Calu3 (cell line): ENCODE measurements at places on chromosomes 4 and X. TPM values are rescaled to one million over a fixed set of nuclear protein-coding genes. Genes with fewer than 3 reads are reported as not detected.

Gene SLC9B1
- total RNA-seq: not detected in 2 replicates

Gene FDCSP
- 1,542 and 2,729 TPM in 2 replicates for total RNA-seq

Gene MID2
- 7.1 and 9.4 TPM in 2 replicates for total RNA-seq

Gene GAGE13
- total RNA-seq: not detected in 2 replicates

Gene TXK
- 2.8 and 4.6 TPM in 2 replicates for total RNA-seq

Gene AFP
- total RNA-seq: 0.24 TPM in 1 of 2 replicates, not detected in the other

Gene GPR173
- total RNA-seq: 0.68 and 0.78 TPM in 2 replicates

Gene BTC
- 8.1 and 8.9 TPM in 2 replicates for total RNA-seq

Gene EPHA5
- total RNA-seq: not detected in 2 replicates

Gene TBC1D9
- total RNA-seq: 7.5 and 9.4 TPM in 2 replicates

- H3K4me1 ChIP-seq: peaks cover 11% of the 10 kb centered on the region
- DNase-seq: no peak
Measured at GRCh38 chr4:52833941-52834525, 28.1 kb upstream of the RASL11B start.

DNA sequence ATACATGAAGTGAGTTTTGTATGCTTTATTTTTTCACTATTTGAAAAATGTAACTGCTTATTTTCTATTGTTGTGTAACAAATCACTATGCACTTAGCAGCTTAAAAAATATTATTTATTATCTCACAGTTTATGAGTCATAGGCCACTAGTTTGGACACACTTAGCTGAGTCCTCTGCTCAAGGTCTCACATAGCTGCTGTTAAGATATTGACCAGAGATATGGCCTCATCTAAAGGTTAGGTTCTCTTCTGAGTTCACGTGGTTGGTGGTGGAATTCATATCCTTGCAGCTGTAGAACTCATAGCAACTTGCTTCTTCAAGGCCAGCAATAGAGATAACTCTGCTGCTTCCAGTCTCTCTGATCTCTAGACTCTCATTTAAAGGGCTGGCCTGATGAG is 534.4 kb downstream of the SPRY1 start:
- no peak for DNase-seq
- H3K4me3 ChIP-seq: no peak overlapping the region
- H3K27me3 ChIP-seq: no peaks in the 10 kb centered on the region
- H3K4me1 ChIP-seq: no peaks in the 10 kb centered on the region
- H3K27ac ChIP-seq: no peak overlapping the region

DNA sequence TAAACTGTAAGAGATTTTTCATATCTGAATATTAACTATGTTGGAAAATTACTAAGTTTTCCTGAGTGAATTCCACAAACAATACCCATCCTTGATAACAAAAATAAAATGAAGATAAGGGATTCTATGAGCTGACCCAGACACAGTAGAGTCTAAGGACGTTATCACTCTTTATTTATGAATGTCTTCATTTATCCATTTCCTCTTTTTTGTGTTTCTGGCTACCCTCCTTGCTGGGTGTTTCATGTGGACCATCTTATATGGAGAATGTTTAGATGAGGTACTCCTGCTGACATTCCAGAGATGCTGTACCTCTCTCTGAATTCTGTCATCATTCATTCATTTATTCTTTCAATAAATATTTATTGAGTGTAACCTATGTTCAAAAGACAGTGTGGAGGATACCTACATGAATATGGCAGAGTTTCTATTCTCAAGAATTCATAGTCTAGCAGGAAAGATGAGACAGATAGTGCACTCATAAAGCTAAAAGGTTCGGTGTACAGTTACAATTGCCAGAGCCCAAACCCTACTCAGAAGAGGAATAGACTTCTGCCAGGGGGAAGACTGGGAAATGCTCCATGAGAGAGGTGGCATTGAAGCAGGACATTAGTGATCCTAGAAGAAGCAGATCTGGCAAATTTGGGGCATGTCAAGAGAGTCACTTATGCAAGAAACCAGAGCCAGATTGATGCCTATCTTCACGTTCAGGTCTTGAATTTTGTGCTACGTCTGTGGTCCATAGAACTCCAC is 195.8 kb downstream of the MAML3 start:
- H3K4me1 ChIP-seq: no peaks in the 10 kb centered on the region
- no peak overlapping the region for H3K4me3 ChIP-seq
- no peak for DNase-seq
- H3K36me3 ChIP-seq: no peaks in the 10 kb centered on the region
- H3K27ac ChIP-seq: no peak overlapping the region
- no peaks in the 10 kb centered on the region for H3K27me3 ChIP-seq

DNA sequence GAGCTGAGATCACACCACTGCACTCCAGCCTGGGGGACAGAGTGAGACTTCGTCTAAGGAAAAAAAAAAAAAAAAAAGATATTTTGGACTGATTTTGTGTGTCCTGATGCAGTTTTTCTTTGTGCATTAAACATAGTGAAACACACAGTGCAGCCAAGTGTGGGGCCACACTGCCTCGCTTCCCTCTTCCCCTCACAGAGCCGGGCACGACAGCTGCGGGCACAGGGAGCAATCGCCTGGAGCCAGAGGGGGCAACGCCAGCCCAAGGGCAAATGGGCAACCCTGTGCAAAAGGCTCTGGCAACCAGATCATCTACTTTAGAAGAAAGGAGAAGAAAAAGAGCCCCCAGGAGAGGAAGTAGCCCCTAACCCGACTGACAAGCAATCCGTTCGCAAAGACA is 13.5 kb upstream of the CCNQ start:
- peaks cover 5% of the 10 kb centered on the region for H3K36me3 ChIP-seq
- H3K27ac ChIP-seq: no peak overlapping the region
- H3K4me3 ChIP-seq: no peak overlapping the region
- no peaks in the 10 kb centered on the region for H3K4me1 ChIP-seq

GRCh38 chr4:118788911-118789310 is 47.0 kb downstream of the SEC24D start:
- H3K27ac ChIP-seq: no peak overlapping the region
- H3K36me3 ChIP-seq: no peaks in the 10 kb centered on the region
- H3K27me3 ChIP-seq: no peaks in the 10 kb centered on the region

- no peak overlapping the region for H3K27ac ChIP-seq
- peaks cover 21% of the 10 kb centered on the region for H3K4me1 ChIP-seq
- no peak overlapping the region for H3K4me3 ChIP-seq
- H3K27me3 ChIP-seq: no peaks in the 10 kb centered on the region
- DNase-seq: no peak
Measured at GRCh38 chr4:26589705-26590104, 5.8 kb downstream of the TBC1D19 start.

GRCh38 chr4:186948361-186949242 is 224.9 kb upstream of the FAT1 start:
- H3K27me3 ChIP-seq: no peaks in the 10 kb centered on the region
- DNase-seq: no peak

GRCh38 chr4:25628451-25628850 is 27.2 kb upstream of the SLC34A2 start:
- no peaks in the 10 kb centered on the region for H3K27me3 ChIP-seq
- DNase-seq: no peak
- H3K4me1 ChIP-seq: peaks cover 11% of the 10 kb centered on the region
- H3K27ac ChIP-seq: no peak overlapping the region
- no peaks in the 10 kb centered on the region for H3K36me3 ChIP-seq
- H3K4me3 ChIP-seq: no peak overlapping the region

DNA sequence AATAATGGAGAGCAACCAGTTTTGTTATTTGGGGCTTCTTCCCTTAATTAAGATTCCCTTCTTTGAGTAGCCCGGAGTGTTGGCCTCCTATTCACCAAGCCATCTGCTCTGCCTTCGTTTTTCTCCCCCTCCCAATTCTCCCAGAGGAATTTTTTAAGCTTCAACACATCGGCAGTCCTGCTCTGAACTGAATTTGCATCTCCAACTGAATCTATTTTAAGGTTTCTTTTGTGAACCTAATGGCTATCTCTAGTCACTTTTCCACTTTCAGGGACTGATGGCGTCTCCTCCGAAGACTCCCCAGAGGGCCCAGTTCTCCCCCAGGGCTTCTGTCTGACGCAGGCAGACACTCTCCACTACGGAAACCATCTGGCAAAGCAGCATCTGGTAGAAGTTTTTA is 280.2 kb downstream of the ADGRA3 start:
- peaks cover 15% of the 10 kb centered on the region for H3K4me1 ChIP-seq
- no peak overlapping the region for H3K4me3 ChIP-seq
- H3K27ac ChIP-seq: no peak overlapping the region
- DNase-seq: no peak
- H3K27me3 ChIP-seq: no peaks in the 10 kb centered on the region

DNA sequence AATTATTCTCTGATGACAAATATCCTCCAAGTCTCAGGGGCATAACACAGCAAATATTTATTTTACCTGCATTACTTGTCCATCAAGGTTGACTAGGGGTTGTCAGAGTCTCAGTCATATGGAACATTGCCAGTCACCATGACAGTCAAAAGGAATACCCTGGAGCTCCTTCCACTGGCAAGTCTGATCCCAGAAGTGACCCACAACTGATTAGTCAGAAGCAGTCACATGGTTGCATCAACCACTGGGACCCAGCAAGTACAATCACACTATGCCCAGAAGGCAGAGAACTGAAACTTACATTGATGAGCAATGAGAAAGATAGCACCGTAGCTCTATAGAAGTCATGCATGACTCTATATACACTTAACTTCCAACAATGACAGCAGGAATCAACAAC is 41.9 kb upstream of the SOD3 start:
- peak; percentile 52 for DNase-seq
- H3K36me3 ChIP-seq: no peaks in the 10 kb centered on the region
- peaks cover 21% of the 10 kb centered on the region for H3K4me1 ChIP-seq
- no peak overlapping the region for H3K4me3 ChIP-seq

DNA sequence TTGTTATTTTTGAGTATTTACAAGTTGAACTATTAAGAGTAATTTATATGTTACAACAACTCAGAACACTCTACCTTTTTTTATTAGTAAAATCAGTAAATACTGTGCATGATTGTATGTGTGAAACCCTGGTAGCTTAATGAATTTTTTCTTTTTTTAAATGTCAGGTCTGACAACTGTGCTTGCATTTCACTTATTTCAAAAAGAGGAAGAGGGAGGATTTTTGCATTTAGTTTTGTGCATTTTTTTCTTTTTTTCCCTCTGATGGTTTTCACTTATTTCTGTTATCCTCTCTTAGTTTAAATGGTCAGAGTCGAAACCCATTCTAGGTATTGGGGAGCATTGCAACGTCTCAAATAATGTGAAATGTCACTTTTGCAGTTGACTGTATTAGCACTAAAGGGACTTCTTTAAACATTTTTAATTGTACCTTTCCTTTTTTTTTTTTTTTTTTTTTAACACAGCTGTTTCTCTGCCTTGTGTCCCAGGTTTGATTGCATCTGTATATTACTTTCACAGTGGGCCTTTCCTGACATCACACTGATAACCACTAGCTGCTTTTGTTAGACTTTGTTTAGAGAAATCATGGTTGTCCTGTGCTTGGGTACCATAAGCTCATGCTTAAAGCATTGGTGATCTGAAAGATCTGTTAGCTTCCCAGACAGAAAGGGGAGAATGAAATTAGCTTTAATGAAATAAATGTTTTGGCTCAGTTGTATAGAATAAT is 28.5 kb downstream of the MOB1B start:
- no peaks in the 10 kb centered on the region for H3K27me3 ChIP-seq
- H3K36me3 ChIP-seq: no peaks in the 10 kb centered on the region
- no peak for DNase-seq
- no peak overlapping the region for H3K4me3 ChIP-seq

- no peaks in the 10 kb centered on the region for H3K36me3 ChIP-seq
- no peak overlapping the region for H3K4me3 ChIP-seq
- no peak for DNase-seq
- H3K4me1 ChIP-seq: no peaks in the 10 kb centered on the region
- peaks cover 30% of the 10 kb centered on the region for H3K27me3 ChIP-seq
Measured at GRCh38 chrX:38699121-38699520, 102.1 kb upstream of the MID1IP1 start.

- H3K4me3 ChIP-seq: no peak overlapping the region
- no peaks in the 10 kb centered on the region for H3K36me3 ChIP-seq
- H3K27me3 ChIP-seq: no peaks in the 10 kb centered on the region
- no peaks in the 10 kb centered on the region for H3K4me1 ChIP-seq
Measured at GRCh38 chr4:144509088-144510015, 136.6 kb upstream of the HHIP start.

DNA sequence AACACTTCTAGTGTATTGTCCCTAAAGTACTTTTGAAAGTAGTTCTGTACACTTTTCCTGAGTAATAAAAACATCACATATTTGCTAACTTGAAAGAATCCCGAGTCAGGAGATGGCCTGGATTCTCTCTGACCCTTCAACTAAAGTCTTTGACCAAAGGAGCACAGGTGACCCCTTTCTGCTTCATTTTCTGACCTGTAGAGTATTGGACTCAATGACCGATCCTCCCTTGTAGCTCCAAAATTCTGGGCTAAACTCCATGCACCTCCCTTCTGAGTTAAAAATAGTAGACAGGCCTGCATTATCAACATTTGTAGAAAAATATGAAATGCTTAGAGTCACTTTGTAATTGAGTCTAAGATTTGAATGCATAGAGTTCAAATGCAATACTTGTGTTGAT is 4.0 kb upstream of the TAPT1 start:
- peak overlapping the region; percentile 96 for H3K27ac ChIP-seq
- H3K27me3 ChIP-seq: no peaks in the 10 kb centered on the region
- H3K36me3 ChIP-seq: peaks cover 40% of the 10 kb centered on the region
- peaks cover 13% of the 10 kb centered on the region for H3K4me1 ChIP-seq

DNA sequence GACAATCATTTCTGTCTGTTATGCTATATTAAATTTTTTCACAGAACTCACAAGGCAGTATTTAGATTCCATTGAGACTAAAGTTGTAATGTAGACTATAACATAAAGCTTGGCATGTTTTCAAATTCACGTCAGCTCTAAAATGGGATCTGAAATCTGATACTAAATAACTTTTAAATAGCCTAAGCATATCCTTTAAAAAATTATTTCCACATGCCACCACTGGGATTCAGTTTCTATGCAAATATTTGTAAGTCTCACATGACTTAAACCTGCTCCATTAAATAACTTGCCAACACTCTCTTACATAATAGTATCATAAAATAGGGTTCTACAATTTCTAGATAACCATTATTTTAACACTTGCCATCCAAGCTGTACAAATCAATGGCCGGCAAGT is 32.4 kb downstream of the KLHL8 start:
- H3K4me1 ChIP-seq: no peaks in the 10 kb centered on the region
- H3K27ac ChIP-seq: no peak overlapping the region
- no peaks in the 10 kb centered on the region for H3K36me3 ChIP-seq
- no peaks in the 10 kb centered on the region for H3K27me3 ChIP-seq

GRCh38 chrX:45011131-45011530 is 138.1 kb downstream of the KDM6A start:
- H3K4me3 ChIP-seq: no peak overlapping the region
- peaks cover 21% of the 10 kb centered on the region for H3K4me1 ChIP-seq
- no peak overlapping the region for H3K27ac ChIP-seq
- no peaks in the 10 kb centered on the region for H3K27me3 ChIP-seq
- H3K36me3 ChIP-seq: peaks cover 5% of the 10 kb centered on the region

GRCh38 chr4:42566835-42567234 is 90.1 kb downstream of the ATP8A1 start:
- no peak overlapping the region for H3K27ac ChIP-seq
- DNase-seq: no peak
- H3K4me1 ChIP-seq: no peaks in the 10 kb centered on the region
- no peaks in the 10 kb centered on the region for H3K36me3 ChIP-seq
- no peaks in the 10 kb centered on the region for H3K27me3 ChIP-seq
- no peak overlapping the region for H3K4me3 ChIP-seq

- no peak for DNase-seq
- H3K4me1 ChIP-seq: no peaks in the 10 kb centered on the region
- H3K4me3 ChIP-seq: no peak overlapping the region
- H3K36me3 ChIP-seq: no peaks in the 10 kb centered on the region
Measured at GRCh38 chrX:30786374-30786773, 102.7 kb downstream of the TAB3 start.

- H3K27ac ChIP-seq: no peak overlapping the region
- no peaks in the 10 kb centered on the region for H3K27me3 ChIP-seq
- no peak overlapping the region for H3K4me3 ChIP-seq
- no peaks in the 10 kb centered on the region for H3K4me1 ChIP-seq
- no peak for DNase-seq
Measured at GRCh38 chr4:29304595-29304994, 1415.6 kb upstream of the PCDH7 start.
